ENCODE measurements at places on chromosomes 4 and X. TPM values are rescaled to one million over a fixed set of nuclear protein-coding genes. Genes with fewer than 3 reads are reported as not detected.

- peak; percentile 83 for DNase-seq
These were observed 4.7 kb upstream of the NKX6-1 start for GRCh38 chr4:84503495-84504437.

Gene ITM2A
- not detected for polyA plus RNA-seq

DNA sequence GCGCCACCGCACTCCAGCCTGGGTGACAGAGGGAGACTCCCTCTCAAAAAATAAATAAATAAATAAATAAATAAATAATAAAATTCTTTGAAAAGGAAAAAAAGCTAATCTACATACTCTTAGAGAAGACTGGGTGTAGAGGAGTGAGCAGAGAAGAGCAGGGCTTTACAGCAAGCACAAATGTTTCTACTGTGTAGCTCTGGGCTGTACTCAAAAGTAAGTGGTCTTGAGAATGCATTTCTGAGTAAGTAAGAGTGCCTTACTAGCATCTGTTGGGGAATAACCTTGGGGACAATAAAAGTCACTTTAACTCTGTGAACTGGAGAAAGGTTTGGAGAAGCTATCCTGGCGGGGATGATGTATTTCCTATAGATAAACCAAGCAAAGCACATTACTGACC lies 185.8 kb downstream of the WDFY3 start:
- DNase-seq = no peak

DNA sequence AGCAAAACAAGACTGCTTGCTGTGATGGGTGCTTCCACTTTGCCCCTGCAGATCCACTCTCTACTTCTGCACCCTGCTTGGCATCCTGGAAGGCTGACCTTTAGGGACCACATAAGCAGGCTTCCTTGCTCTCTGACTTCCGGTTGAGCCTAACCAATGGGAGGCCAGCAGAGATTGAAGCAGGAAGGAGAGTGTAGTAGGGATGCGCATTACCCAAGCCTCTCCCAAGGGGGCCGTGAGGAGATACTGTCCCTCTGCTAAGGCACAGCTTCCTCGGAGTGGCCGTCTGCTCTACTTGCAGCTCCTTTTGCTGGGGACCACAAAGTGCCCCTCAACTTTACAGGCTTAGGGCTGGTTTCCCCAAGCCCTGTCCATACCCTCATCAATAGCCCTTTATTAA lies 624.3 kb upstream of the TENM3 start:
- no peak for DNase-seq

DNA sequence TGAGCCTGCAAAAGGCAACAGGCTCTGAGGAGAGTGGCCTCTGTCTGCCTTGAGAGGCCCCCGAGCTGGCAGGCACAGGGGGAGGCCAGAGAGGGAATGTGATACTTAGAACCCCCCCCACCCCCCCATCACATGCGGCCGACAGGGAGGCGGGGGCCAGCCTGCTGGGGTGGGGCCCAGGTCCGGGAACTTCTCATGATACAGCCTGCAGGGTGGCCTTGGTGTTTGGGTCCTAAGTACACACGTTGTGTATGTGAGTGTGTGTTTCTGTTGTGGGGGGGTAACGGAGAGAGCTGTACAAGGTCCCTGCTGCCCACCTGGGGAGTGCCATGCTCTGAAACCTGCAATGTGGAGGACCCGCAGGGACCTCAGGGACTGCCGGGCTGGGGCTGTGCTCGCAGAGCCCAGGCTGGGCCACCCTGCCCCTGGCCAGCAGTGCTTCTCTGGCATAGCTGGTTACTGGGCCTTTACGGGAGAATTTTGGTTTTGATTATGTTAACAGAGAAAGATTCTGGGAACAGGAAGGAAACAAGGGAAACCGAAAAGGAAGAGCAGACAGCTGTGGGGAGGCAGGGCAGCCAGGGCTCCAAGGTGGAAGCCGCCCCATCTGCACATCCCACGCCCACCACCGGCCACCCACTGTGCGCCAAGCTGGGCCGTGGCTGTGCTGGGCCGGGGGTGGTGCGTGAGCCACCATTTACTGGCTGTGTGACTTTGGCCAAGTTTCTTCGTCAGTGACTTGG lies 19.9 kb downstream of the SH3BP2 start:
- peak; percentile 36 for DNase-seq

Gene FAM236B
- not detected for polyA plus RNA-seq
